Sigmoid colon (tissue), 7 donors: ENCODE measurements at places on chromosomes 7 and 10.

GRCh38 chr7:135763261-135763660 lies 14.6 kb upstream of the FAM180A start:
- H3K4me1 ChIP-seq, result peaks cover 20% of the 10 kb centered on the region
- no peak for DNase-seq
- no peaks in the 10 kb centered on the region for H3K27me3 ChIP-seq
- no peak overlapping the region for H3K27ac ChIP-seq
- no peaks in the 10 kb centered on the region for H3K36me3 ChIP-seq

- H3K27me3 ChIP-seq, result no peaks in the 10 kb centered on the region
- no peak overlapping the region for H3K4me3 ChIP-seq
- no peak for DNase-seq
- H3K27ac ChIP-seq, result no peak overlapping the region
Observed at GRCh38 chr7:24714676-24715010, 42.6 kb downstream of the GSDME start.

DNA sequence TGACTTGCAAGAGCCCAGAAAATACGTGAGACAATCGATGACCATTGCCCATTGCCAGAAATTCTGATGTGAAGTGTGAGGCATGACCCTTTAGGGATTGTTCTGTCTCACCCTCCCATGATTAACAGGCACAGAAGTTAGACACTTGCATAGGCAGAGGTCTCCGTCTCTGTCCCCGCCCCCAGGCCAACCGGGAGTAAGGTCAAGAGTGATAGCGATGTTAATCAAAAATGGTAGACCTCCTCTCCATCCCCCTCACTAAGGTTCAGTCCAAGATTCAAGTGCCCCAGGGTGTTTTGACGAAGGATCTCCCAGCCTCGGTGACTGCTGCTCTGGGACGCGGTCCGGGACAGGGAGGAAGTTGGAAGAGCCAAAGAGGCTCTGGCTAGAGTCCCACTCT lies 22.7 kb upstream of the TRPV6 start:
- H3K4me3 ChIP-seq, result no peak overlapping the region
- no peaks in the 10 kb centered on the region for H3K4me1 ChIP-seq
- no peaks in the 10 kb centered on the region for H3K36me3 ChIP-seq
- no peak for DNase-seq
- H3K27ac ChIP-seq, result no peak overlapping the region

DNA sequence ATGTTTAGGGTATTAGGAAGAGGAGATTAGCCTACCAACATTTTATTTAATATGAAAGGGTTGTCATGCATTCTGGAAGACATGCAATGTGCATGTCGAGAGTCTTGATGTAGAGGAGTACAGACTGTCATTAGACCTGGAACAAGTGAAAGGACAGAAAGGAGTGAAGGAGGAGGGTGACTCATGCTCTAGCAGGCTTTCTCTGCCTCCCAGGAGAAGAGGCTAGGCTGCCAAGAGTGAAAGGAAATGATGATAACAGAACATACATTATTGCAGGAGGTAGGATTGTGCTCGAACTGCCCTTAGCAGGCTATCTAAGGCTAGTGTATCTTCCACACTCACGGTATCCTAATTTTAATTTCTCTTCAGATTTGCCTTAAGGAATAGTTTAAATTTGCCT lies 228.8 kb downstream of the EXOC4 start:
- no peaks in the 10 kb centered on the region for H3K27me3 ChIP-seq
- H3K36me3 ChIP-seq, result no peaks in the 10 kb centered on the region
- no peaks in the 10 kb centered on the region for H3K4me1 ChIP-seq
- no peak for DNase-seq
- no peak overlapping the region for H3K27ac ChIP-seq

GRCh38 chr7:36777062-36777461 lies 52.8 kb upstream of the AOAH start:
- no peaks in the 10 kb centered on the region for H3K27me3 ChIP-seq
- DNase-seq, result no peak
- no peak overlapping the region for H3K27ac ChIP-seq
- no peaks in the 10 kb centered on the region for H3K4me1 ChIP-seq
- H3K36me3 ChIP-seq, result no peaks in the 10 kb centered on the region

GRCh38 chr10:68108051-68108450 lies 1.2 kb upstream of the MYPN start:
- H3K4me3 ChIP-seq, result no peak overlapping the region
- peaks cover 10% of the 10 kb centered on the region for H3K4me1 ChIP-seq
- H3K27me3 ChIP-seq, result no peaks in the 10 kb centered on the region

DNA sequence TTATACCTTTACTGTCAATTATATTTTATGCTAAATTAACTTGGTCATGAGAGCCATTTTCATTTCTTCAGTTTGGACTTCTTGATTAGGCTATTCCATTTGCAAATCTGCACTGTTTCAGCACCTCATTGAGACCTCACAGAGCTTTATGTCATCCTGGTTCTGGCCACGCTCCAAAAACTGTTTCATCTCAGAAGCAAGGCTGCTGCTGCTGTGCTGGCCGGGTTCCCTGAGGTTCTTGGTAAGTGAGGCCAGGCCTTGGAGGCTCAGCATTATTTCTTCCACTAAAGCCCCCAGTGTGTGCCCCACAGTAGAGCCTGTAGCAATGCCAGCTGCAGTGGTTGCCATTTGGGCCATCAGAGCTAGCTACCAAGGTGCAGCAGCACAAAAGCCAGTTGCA lies 7.8 kb upstream of the ZNF485 start:
- no peak overlapping the region for H3K4me3 ChIP-seq
- no peaks in the 10 kb centered on the region for H3K4me1 ChIP-seq
- no peak overlapping the region for H3K27ac ChIP-seq
- no peaks in the 10 kb centered on the region for H3K27me3 ChIP-seq

DNA sequence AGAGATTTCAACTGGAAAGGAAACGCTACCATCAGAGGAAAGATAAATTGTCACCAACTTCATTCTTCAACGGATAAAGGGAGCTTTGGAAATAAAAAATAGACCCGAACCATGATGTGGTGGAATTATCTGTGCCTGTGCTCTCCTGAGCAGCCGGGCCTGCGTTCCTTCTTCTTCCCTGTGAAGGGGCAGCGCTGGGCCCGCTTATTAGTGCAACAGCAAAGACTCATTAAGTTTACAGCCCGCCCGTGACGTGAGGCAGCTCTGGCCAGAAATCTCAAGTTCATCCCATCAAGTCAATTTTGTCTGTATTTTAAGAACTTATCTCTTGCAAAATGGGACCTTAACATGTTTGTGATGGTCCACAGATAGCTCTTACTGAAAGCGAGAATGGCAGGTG lies 193.7 kb downstream of the ADARB2 start:
- DNase-seq, result peak; percentile 48
- no peaks in the 10 kb centered on the region for H3K36me3 ChIP-seq
- H3K4me1 ChIP-seq, result no peaks in the 10 kb centered on the region
- no peak overlapping the region for H3K27ac ChIP-seq
- H3K4me3 ChIP-seq, result no peak overlapping the region
- H3K27me3 ChIP-seq, result no peaks in the 10 kb centered on the region

DNA sequence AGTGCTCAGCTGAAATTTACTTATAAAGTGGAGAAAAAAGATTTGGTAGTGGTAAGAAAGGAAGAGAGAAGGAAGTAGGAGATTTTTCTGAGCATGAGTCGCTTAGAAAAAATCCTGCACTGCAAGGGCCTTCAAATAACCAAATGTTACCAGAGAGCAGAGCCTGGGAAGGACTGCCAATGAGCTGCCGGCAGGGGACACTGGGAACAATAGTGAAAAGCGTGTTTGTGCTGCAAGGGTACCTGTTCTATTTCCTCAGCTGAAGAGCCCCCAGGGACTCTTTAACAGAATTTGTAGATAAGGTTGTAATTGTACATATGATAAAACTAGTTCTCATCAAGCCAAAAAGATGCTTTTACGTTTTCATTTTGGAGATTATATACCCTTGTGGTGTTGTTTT lies 696.3 kb upstream of the C7orf33 start:
- H3K27ac ChIP-seq, result no peak overlapping the region
- H3K36me3 ChIP-seq, result no peaks in the 10 kb centered on the region
- DNase-seq, result no peak
- H3K27me3 ChIP-seq, result no peaks in the 10 kb centered on the region
- H3K4me3 ChIP-seq, result no peak overlapping the region

DNA sequence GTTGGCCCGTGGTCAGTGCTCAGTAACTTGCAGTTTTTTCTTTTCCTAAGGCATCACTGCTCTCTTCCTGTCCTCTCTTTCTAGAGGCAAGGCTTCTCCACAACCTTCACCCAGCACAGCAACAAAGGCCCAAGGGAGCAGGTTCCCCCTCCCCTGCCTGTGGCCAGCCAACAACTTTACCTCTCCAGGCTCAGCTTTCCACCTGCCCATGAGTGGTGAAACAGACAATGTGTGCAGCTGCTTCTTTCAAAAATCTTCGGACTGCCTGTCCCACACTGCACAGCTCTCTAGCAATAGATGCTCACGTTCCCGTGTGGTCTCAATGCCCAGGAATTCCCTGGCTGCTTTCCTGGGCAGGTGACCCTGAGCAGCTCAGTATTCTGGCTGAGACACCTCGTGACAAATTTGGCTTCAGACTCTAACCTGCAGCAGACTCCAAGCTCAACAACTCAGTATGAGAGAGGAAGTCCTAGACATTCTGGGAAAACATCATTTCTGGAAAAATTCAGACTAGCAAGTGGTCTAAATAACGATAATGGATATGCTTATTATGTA lies 28.9 kb upstream of the TMEM72 start:
- DNase-seq, result no peak
- no peaks in the 10 kb centered on the region for H3K36me3 ChIP-seq
- H3K4me1 ChIP-seq, result peaks cover 16% of the 10 kb centered on the region
- no peak overlapping the region for H3K4me3 ChIP-seq

DNA sequence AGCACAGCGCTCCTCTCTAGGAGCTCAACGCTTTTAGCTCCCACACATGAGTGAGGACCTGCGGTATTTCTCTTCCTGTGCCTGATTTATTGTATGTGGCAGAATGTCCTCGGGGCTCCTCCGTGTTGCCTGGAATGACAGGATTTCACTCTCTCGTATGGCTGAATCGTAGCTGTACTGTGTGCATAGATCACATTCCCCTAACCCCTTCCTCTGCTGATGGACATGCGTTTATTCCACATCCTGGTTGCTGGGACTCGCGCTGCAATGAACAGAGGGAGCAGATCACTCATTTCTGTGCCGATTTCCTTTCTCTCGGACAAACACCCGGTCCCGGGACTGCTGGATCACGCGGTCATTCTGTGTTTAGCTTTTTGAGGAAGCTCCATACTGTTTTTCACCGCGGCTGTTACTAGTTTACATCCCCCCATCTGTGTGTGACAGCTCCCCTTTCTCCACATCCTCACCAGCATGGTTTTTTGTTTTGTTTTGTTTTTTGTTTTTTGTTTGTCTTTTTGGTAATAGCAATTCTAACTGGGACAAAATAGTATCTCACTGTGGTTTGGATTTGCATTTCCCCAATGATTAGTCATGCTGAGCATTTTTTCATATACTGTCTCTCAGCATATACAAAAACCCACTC lies 76.3 kb downstream of the FOXL3 start:
- no peaks in the 10 kb centered on the region for H3K27me3 ChIP-seq
- H3K4me3 ChIP-seq, result no peak overlapping the region
- H3K27ac ChIP-seq, result no peak overlapping the region
- H3K4me1 ChIP-seq, result no peaks in the 10 kb centered on the region

DNA sequence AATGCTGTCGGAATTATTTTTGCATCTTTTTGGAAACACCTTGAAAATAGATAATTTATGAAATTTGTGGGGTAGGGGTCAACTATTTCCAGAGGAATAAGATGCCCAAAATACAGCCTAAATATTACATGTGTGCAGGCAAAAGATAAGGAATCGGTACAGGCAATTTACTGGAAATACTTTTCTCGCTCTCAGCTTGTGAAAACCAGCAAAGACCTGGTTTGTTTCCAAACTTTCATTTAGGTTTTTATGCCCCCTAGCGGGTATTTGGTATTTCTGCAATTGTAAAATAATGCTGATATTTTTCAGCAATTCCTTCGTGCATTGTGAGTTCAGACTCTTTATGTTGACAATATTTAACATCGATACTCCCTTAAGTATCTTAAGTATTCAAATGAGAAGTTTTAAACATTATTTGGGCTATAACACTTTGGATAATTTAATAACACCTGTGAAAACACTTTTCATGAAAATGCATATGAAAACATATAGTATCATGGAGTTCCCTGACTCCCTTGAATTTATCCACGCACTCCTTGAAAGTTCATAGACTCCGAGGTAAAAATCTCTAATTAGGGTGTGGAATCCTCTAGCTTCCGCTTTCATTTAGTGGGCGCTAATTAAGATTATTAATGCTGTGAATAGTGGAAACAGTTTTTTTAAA lies 132.4 kb downstream of the TSPAN12 start:
- no peak for DNase-seq
- peaks cover 9% of the 10 kb centered on the region for H3K4me1 ChIP-seq
- no peaks in the 10 kb centered on the region for H3K36me3 ChIP-seq
- H3K27ac ChIP-seq, result no peak overlapping the region

DNA sequence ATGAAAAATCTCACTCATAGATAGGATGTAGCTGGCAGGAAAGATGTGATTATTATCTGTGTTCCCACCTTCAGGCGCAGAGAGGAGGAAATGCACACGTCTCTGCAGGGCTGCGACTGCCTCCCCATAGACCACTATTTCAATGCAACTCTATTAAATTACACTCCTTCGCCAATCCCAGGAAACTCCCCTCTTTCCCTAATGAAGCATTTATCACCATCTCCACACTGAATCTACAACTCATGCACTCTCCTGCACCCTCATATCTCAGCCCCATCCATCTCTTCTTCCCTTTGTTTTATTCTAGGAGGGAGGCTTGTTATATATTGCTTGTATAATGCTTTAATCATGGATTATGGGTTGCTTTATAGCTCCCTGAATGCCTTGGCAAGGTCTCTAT lies 101.8 kb upstream of the RELN start:
- H3K4me3 ChIP-seq, result no peak overlapping the region
- DNase-seq, result no peak
- H3K4me1 ChIP-seq, result no peaks in the 10 kb centered on the region
- no peak overlapping the region for H3K27ac ChIP-seq
- no peaks in the 10 kb centered on the region for H3K27me3 ChIP-seq

- no peak overlapping the region for H3K27ac ChIP-seq
- H3K4me3 ChIP-seq, result no peak overlapping the region
- DNase-seq, result no peak
- H3K4me1 ChIP-seq, result no peaks in the 10 kb centered on the region
Observed at GRCh38 chr7:24777806-24778205, 20.5 kb upstream of the GSDME start.

GRCh38 chr7:153084278-153084677 lies 324.7 kb downstream of the ACTR3B start:
- no peaks in the 10 kb centered on the region for H3K27me3 ChIP-seq
- no peak overlapping the region for H3K4me3 ChIP-seq
- no peaks in the 10 kb centered on the region for H3K4me1 ChIP-seq

DNA sequence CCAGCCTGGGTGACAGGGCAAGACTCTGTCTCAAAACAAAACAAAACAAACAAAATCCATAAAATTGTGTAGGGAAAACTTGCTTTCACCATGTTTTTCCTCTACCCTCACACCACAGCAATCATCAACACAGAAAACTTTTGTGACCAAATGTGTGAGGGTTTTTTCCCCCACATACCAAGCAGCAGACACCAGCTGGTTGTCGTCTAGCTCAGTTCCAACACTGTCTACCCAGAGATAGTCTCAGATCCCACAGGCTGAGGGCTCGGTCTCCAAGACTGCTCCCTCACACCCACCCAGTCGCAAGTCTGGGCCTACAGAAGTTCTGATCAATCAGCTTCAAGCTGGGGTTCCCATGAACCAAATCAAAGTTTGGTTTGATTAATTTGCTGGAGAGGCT lies 322.4 kb upstream of the MAGI2 start:
- H3K4me3 ChIP-seq, result no peak overlapping the region
- no peaks in the 10 kb centered on the region for H3K36me3 ChIP-seq
- H3K27ac ChIP-seq, result no peak overlapping the region
- no peaks in the 10 kb centered on the region for H3K27me3 ChIP-seq
- DNase-seq, result no peak

GRCh38 chr7:153641199-153641598 lies 411.0 kb upstream of the DPP6 start:
- peak overlapping the region; percentile 53 for H3K27ac ChIP-seq
- H3K4me3 ChIP-seq, result no peak overlapping the region
- DNase-seq, result peak; percentile 86
- H3K27me3 ChIP-seq, result no peaks in the 10 kb centered on the region
- no peaks in the 10 kb centered on the region for H3K36me3 ChIP-seq
